ENCODE measurements at places on chromosomes 7 and 10.

DNA sequence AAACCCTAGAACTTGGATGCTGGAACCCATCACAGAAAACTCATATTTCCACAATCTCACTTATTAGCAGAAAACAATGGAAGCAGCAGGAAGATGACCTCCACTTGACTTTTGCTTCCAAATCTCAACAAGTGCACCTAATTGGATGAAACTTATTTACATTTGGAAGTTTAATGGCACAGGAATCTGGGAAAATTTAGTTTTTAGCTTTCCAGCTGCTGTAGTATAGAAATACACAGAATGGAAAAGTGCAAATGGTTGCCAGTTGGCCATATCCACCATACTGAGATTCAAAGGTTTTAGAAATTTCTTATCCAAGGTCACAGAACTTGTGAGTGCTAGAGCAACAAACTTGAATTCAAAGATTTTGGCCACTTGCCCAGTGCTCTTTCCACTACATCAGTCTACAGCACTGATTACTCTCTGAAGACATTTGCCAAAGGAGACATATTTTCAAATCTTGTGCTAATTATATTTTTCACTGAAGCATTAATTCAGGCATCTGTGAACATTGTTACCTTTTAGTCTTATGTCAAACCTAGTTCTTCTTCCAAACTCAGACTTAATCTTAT, 9.3 kb upstream of the AHR start:
- DNase-seq = no peak

GRCh38 chr10:107847620-107848019, 683.1 kb upstream of the SORCS1 start:
- no peak for DNase-seq

DNA sequence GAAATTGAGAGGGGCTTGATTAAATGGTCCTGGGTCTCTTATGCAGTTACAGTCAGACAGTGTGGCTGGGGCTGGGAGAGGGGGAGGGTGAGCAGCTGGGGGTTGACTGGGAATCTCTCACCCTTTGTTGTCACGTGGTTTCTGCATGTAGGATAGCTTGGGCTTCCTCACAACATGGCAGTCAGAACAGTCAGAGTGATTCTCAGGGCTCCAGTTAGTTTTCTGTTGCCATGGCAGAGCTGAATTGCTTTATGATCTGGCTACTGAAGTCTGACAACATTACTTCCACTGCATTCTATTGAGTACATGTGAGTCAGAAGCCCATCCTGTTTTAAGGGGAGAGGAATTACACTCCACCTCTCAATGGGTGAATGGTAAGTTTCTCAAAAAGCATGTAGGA, 102.7 kb downstream of the WDR11 start:
- no peak for DNase-seq

- DNase-seq = no peak
These were observed 174.7 kb downstream of the GATA3 start for GRCh38 chr10:8229153-8229552.

DNA sequence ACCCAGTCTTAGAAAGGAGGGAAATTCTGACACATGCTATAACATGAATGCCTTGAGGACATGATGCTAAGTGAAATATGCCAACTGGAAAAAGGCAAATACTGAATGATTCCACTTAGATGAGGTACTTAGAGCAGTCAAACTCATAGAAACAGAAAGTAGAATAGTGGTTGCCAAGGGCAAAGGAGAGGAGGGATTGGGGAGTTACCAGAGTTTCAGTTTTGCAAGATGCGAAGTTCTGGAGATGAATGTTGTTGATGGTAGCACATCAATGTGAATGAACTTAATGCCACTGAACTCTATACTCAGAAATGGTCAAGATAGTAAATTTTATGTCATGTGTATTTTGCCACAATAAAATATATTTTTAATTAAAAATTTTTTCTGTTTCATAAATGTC, 38.9 kb downstream of the DRGX start:
- DNase-seq = no peak

DNA sequence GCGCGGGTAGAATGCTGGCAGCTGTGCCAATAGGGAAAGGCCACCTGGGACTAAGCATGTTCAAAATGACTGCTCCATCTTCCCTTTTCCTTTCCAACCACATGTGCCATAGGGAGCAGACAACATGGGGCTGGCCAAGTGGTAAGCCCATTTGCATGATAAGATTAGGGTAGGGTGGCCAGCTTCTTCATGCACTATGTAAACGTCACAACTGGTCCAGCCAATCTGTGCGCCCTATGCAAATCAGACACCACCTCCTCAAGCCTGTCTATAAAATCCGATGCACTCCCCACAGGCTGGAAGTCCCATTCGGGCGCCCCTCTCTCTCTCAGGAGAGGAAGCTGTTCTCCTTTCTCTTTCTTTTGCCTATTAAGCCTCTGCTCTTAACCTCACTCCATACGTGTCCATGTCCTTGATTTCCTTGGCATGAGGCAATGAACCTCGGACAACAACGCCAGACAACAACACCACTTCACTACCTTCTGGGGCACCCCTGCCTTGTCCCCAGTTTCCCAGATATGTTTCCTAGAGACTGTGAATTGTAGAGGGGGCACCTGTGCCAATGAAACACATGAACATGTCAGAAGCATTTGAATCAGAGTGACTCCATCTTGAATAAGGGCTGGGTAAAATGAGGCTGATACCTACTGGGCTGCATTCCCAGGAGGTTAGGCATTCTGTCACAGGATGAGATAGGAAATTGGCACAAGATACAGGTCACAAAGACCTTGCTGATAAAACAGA, 19.1 kb upstream of the EXOC6 start:
- no peak for DNase-seq

GRCh38 chr10:31207636-31208035, 111.4 kb upstream of the ZEB1 start:
- no peak for DNase-seq

GRCh38 chr7:38169847-38170246, 8.2 kb upstream of the STARD3NL start:
- no peak for DNase-seq

DNA sequence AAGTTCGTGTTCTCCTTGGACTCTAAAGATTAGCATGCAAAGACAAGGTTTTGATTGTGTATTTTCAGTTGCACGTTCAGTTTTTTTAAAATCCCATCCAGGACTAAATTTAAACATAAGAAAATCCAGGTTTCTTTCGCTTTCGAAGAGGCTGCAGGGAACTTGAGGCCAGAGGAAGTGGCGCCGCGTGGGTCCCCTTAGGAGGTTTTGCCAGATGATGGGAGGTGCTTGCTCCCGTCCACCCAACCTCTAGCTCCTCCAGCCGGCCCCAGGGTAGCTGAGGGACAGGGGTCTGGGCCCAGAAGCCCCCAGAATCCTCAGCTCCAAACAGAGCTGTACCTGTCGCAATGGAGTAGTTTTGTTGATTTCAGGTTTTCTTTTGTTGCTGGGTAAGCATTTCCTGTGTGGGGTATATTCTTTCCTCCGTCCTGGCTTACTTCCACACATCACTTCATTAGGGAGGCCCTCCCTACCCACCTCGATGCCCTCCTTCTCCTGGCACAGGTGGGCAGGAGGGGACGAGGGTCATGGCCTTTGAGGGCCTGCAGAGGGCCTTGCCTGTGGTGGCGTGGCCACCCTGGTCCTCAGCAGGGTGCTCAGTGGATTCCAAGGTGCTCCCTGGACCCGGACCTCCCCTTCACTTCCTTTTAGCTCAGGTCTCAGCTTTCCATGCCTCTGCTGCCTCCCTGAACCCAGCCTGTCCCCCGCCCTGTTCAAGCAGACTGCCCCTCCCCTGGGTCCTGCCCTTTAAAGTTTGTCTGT, 32.6 kb downstream of the LHPP start:
- no peak for DNase-seq

GRCh38 chr7:108455998-108456677, at the start of gene NRCAM:
NRCAM (minus strand) TSS chr7:108456436; CDS start chr7:108240064, 216,372 bp downstream.
- peak; percentile 93 for DNase-seq

All from pancreas (tissue), 10 donors.